ENCODE measurements at places on chromosomes 6 and 20.

- DNase-seq: peak; percentile 59
These were observed 60.2 kb upstream of the RALY start for GRCh38 chr20:33933469-33933909.

- DNase-seq: no peak
These were observed 182.1 kb downstream of the KIF6 start for GRCh38 chr6:39543095-39543494.

DNA sequence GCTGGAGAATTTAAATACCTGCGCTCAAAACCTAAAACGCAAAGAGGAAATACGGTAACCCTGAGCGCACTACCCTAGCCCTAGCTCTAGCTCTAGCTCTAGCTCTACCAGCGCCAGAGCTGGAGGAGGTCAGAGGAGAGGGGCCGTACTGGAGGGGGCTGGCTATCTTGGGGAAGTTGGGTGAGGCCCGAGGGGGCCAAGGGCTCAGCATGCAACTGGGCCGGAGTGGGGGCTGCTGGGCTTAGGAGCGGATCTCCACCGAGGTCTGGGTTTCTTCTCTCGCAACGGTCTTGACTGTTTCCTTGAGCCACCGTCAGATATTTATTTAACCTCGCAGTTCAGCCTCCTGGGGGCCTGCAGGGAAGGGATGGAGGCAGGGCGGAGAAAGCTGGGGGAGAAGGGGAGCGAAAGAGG lies 91.0 kb downstream of the NCR2 start:
- DNase-seq: no peak

- no peak for DNase-seq
These were observed 94.1 kb upstream of the TMEM181 start for GRCh38 chr6:158465747-158466146.

- no peak for DNase-seq
These were observed 48.8 kb upstream of the EPB41L1 start for GRCh38 chr20:36105711-36106226.

GRCh38 chr6:35494161-35494563 lies 2.7 kb downstream of the TEAD3 start:
- DNase-seq: no peak

DNA sequence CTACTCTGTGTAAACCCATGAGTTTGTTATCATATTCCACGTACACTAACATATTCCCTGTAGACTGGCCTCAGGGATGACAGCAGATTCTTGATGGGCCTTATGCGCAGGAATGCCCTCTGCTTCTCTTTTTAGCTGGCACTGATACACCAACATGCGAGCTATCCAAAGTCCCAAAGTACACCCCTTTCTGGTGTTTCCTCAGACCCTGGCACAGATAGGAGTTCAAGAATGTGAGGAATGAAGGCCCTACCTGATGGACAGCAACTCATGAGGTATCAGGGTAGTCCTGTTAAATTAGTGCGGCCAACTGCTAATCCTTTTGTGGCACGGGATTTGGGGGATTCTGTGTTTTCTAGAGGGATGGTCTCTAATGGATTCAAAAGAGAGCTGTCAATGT lies 93.0 kb downstream of the BACH2 start:
- no peak for DNase-seq
